GM23338 (cell line): ENCODE measurements at places on chromosomes 2 and 18. TPM values are rescaled to one million over a fixed set of nuclear protein-coding genes. Genes with fewer than 3 reads are reported as not detected.

Gene QPCT
- 12.1 and 13.2 TPM in 2 replicates for polyA plus RNA-seq

Gene CLEC4F
- not detected in 2 replicates for polyA plus RNA-seq

Gene PLB1
- 0.06 TPM in 1 of 2 replicates, not detected in the other for polyA plus RNA-seq

Gene IL1R2
- polyA plus RNA-seq: not detected in 2 replicates

Gene SAG
- not detected in 2 replicates for polyA plus RNA-seq

Gene FHOD3
- 2.4 and 2.7 TPM in 2 replicates for polyA plus RNA-seq

Gene OXER1
- 1.2 and 1.5 TPM in 2 replicates for polyA plus RNA-seq

Gene SLC40A1
- polyA plus RNA-seq: 0.08 and 0.10 TPM in 2 replicates

Gene LCT
- polyA plus RNA-seq: not detected in 2 replicates

Gene GATA6
- 0.08 and 0.30 TPM in 2 replicates for polyA plus RNA-seq

Gene ECEL1
- 6.7 and 9.3 TPM in 2 replicates for polyA plus RNA-seq

Gene PRKAG3
- not detected in 2 replicates for polyA plus RNA-seq

Gene LIMS3
- 0.87 and 1.8 TPM in 2 replicates for polyA plus RNA-seq

Gene AKAIN1
- not detected in 2 replicates for polyA plus RNA-seq

Gene SLC23A3
- 0.10 and 0.26 TPM in 2 replicates for polyA plus RNA-seq

Gene ZNF892
- polyA plus RNA-seq: 2.2 and 2.7 TPM in 2 replicates

Gene PUM2
- 27.8 and 29.9 TPM in 2 replicates for polyA plus RNA-seq

Gene PDCD1
- 0.23 and 0.34 TPM in 2 replicates for polyA plus RNA-seq

Gene INHA
- 0.56 and 1.5 TPM in 2 replicates for polyA plus RNA-seq

Gene CBLN2
- polyA plus RNA-seq: not detected in 2 replicates

Gene ALPI
- not detected in 2 replicates for polyA plus RNA-seq

Gene TLX2
- polyA plus RNA-seq: 0.16 TPM in 1 of 2 replicates, not detected in the other

Gene REEP1
- 1.8 and 2.3 TPM in 2 replicates for polyA plus RNA-seq
